Stimulated activated CD8-positive, alpha-beta memory T cell treated with anti-CD3 and anti-CD28 coated beads, Interleukin-15, amount 100 ng/mL, for 48 hours (primary cell): ENCODE measurements at places on chromosomes 16 and 17.

DNA sequence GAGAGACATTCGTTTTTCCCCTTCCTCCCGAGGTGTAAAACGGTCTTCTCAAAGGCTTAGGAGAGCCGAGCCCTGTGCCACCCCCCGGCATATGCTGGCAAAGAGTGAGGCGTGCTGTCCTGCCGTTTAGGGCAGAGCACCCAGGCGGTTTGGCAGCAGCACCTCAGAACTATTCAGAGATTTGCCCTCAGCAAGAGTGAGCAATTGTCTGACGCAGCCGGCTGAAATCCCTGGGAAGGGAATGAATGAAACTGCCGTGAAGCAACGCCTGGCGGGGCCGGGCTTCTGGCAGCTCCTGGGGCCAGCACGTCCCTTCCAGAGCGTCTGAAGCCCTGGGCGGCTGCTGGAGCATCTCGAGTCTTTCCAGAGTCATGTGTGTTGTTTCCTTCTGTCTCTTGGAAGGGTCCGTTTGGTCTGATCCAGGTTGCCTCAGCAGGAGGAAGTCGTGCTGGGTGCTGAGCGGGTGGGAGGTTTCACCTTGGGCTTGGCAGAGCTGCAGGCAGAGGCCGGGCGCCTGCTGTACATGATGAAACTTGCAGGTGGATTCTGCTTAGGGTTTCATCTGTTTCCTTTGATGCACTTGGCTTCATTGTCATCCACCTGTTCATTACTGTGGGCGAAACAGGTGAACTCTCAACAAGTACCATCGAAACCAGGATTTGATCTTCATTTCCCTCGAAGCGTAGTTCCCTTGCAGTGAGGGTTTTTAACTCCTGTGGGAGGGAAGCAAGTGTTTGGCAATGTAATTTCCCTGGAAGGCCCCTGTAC, 35.4 kb downstream of the TBCD start:
- no peak for DNase-seq

DNA sequence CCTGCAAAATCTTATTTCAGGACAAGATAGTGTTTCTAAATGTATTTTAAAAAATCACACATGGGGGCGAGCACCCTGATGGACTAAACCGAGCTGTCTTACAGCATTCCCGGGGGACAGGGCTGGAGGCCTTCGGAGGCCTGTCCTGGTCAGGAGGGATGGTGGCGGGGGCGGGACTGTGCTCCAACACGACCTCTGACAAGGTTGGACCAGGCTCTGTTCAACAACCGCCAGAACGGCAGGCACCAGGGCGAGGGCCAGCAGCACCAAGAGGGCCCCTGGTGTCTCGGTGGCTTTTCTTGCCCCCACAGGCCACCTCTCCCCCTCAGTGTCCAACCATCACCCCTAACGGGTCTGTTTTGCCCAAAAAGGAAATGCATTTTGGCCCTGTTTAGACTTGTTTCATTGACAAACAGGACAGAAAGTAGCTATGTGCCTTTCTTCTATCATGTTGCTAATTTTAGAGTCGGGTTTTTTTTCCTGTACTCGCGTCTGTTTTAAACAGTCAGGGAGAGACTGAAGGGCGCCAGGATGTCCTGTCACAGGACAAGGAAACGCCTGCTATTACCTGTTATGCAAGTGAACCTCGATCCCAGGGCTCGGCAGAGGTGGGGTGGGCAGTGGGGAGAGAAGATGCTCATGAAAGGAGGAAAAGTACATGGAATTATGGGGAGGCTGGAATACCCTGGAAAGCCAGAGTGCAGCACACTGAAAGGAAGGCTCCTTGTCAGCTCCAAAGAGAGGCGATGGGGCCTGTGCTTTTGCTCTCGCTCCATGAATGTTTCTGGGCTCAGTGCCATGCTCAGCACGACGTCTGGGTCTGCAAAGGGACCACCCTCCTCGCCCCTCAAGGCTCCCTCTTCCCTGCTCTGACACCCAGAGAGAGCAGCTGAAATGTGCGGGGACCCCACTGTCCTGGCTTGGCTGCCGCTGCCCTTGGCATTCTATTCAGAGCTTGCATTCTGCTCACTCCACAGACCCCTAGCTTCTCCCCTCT, 11.9 kb downstream of the TMEM204 start:
- DNase-seq: no peak

DNA sequence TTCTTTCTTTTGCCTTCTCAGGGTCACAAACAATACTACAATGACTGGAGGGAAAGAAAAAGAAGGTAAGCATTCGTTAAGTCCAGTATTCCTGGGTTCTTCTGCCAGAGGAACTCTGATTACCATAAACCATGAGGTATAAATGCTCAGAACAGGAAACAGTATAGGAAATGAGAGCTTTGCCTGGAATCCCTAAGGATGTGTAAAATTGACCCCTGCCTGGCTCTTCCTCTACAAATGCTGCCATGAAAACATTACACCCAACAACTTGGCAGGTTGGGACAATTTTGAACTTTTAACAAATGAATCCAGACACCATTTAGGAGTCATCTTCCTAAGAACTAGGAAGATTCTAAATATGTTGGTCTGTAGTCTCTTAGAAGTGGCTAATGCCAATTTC, 173.8 kb downstream of the CDH11 start:
- DNase-seq: no peak

GRCh38 chr17:4163951-4164350, 21.0 kb downstream of the CYB5D2 start:
- no peak for DNase-seq

- DNase-seq: no peak
These were observed 72.0 kb downstream of the HS3ST2 start for GRCh38 chr16:22885951-22886350.

- no peak for DNase-seq
These were observed 5.2 kb downstream of the FOXJ1 start for GRCh38 chr17:76135810-76136188.

GRCh38 chr17:79276821-79277220, 202.2 kb downstream of the ENGASE start:
- no peak for DNase-seq

GRCh38 chr16:67563708-67564468, 1.6 kb downstream of the CTCF start:
- no peak for DNase-seq

DNA sequence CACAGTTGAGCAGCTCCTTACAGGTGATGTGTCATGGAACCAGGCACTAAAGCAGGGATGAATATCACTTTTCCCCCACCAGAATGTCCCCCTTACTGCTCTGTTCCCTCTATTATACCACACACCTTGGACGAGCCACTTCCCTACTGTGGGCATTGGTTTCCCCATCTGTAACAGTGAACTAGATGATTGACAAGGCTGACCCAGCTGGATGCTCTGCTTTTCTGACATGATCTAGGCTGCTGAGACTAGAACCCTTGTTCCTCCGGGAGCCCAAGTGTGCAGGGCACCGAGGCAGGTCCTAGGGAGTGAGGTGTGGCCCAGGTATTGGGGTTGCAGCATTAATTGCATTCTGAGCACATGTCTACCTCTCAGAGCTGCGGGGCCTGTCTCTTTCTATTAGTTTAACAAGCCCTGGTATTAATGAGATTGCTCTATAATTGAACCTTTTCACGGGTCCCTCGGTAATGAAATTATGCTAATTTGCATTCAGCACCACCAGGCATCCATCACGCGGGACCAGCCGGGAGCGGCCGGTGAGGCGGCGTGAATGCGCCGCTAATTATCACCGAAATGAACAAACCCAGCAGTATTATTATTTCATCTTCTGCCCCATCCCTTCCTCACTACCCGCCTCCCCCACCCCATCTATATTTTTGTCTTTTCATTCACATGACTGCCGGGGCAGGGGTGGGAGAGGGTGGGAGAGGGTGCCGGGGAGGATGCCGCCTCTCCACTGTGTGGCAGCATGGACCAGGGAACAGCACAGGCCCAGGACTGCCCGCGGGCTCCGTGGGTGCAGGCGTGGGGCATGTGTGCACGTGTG, 121.1 kb downstream of the CYLD start:
- DNase-seq: no peak

DNA sequence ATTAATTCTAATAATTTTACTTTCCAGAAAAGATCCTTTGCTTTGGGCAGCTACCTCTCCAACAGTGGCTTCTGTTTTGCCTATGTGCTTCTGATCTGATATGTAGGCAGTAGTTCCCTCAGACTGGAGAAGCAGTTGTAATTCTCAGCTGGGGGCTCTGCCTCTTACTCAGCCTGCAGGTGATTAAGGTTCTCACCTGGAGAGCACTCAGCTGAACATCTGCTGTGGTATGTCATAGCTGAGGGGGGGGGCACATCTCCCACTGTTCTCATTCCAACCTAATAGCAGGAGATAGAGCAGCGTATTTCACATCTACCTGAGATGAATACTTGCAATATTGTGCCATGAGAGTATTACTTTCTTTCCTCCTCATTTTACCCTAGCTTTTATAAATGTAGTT, 511.9 kb upstream of the CDH8 start:
- no peak for DNase-seq

- DNase-seq: no peak
These were observed 8.6 kb downstream of the CCDC102A start for GRCh38 chr16:57527610-57528360.

GRCh38 chr16:28537964-28538732, 626 bp downstream of the NUPR1 start:
- DNase-seq: no peak

DNA sequence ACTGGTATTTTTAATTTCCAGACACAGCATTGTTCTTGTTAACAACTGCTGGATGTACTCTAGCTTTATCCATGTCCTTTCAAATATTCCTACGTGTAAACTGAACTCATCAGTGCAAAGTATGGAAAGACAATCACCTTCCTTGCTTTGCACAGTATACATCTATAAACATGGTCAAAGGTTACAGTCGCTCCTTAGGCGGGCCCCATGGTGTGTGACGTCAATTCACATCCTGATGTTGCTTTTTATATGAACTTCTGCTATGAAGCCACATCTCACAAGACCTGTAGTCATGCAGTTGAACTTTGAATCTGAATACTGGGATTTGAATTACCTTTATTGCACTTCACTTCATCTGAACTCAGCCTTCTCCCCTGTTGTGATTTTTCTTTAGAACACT, 447.6 kb upstream of the PSMD7 start:
- DNase-seq: no peak

- no peak for DNase-seq
These were observed 10.4 kb downstream of the METTL22 start for GRCh38 chr16:8631818-8632465.
